ENCODE measurements at places on chromosomes 3 and 15.

GRCh38 chr15:65819563-65819960 is 27.5 kb upstream of the DENND4A start:
- DNase-seq, result peak; percentile 70

DNA sequence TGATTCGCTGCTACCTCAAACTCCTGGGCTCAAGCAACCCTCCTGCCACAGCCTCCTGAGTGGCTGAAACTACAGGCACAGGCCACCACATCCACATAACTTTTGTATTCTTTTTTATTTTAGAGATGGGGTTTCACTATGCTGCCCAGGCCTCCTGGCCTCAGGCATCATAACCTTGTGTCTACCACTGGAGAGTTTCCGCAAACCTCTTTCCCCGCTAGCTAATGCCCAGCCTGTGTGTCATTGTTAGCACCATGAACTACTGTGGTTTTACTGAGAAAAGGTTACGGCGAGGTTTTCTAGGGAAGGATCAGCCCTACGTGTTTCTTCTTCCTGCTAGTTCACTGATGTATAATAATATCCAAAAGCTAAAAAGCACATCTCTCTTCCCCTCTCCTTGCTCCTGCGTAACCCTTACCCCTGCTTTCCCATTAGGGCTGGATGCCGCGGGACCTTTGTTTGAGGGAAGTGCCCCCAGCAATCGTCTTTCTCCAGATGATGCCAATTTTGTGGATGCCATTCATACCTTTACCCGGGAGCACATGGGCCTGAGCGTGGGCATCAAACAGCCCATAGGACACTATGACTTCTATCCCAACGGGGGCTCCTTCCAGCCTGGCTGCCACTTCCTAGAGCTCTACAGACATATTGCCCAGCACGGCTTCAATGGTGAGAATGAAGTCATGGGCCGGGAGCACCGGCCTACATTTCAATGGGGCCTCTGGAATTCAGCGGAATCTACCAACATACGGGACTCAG is 113.7 kb downstream of the LIPC start:
- no peak for DNase-seq

- DNase-seq, result no peak
Measured at GRCh38 chr15:46260937-46261336, 626.1 kb downstream of the SQOR start.

DNA sequence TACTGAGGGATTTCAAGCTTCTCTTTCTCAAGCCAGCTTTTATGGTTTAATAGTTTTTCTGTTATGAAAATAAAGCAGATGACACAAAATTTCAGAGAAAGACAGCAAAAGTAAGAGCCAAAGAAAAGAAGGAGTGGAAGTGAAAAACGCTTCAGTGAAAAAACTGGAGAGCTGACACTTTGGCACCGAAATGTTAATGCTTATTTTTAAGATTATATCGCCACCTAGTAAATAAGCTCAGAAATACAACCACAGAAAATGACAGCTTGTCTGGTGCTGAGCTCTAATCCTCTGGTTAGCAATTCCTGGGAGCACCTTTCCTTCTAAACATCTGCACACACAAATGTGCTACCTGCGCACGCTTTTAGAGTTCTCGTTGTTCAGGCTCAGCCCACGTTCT is 101.6 kb downstream of the ZPLD1 start:
- no peak for DNase-seq
